ENCODE measurements at places on chromosomes 3 and 15. TPM values are rescaled to one million over a fixed set of nuclear protein-coding genes. Genes with fewer than 3 reads are reported as not detected.

- no peak for DNase-seq
Measured at GRCh38 chr3:126308394-126309125, 48.6 kb downstream of the KLF15 start.

DNA sequence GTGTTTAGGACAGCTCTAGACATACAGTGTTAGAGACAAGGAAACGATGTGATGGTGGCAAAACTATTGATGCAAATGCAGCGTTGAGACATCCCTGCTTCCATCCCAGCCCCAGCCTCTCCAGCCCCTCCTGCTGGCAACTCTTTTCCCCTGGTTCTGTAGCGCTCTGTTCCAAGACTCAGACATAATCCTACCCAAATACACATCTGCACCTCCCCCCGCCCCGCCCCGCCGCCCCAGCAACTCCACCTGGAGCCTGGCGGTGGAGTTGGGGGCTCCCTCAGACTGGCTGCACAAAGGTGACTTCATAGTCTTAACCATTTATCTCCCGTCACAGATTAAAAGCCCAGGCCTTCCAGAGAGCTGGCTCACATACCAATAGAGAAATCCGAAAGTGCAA is 7.2 kb upstream of the SEC22A start:
- DNase-seq: peak; percentile 19

- peak; percentile 43 for DNase-seq
Measured at GRCh38 chr15:101000271-101000681, 81.1 kb downstream of the LRRK1 start.

GRCh38 chr3:125238759-125239158 is 26.2 kb upstream of the SLC12A8 start:
- DNase-seq: no peak

DNA sequence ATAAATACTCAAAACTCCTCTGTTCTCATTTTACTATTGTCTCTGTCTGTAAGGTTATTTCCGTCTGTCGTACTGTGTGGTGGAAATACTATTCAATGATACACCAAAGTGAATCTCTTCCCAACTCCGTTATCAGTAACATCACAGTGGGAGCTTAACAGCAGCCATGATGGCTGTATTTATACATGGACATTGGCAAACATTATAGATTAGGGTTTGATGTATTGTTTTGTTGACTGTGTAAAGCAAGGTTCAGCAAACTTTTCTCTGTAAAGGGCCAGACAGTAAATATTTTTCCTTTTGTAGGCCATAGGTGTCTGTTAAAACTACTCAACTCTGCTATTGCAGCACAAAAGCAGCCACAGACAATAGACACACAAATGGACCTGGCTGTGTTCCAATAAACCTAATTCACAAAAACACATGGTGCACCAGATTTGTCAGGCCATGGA is 23.2 kb downstream of the LIPC start:
- no peak for DNase-seq

GRCh38 chr15:47988564-47988963 is 132.2 kb upstream of the SLC24A5 start:
- DNase-seq: no peak

DNA sequence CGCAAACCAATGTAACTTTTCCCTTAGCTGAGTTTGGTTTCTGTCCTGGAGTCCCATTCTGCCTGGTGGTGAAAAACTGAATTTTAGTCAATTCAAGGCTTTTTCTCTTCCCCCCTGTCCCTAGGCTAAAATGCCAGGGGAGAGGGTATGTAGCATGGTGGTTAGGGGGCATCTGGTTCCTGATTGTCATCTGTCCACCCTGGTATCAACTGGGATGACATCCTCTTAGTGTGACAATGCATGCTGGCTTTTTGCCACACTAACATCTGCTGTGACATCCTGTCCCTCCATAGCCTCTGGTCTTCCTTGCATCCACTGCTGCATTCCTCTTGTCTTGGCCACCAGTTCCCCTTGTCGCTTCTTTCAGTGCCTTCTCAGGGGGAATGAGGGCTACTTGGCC is 73.7 kb downstream of the ABHD5 start:
- no peak for DNase-seq

DNA sequence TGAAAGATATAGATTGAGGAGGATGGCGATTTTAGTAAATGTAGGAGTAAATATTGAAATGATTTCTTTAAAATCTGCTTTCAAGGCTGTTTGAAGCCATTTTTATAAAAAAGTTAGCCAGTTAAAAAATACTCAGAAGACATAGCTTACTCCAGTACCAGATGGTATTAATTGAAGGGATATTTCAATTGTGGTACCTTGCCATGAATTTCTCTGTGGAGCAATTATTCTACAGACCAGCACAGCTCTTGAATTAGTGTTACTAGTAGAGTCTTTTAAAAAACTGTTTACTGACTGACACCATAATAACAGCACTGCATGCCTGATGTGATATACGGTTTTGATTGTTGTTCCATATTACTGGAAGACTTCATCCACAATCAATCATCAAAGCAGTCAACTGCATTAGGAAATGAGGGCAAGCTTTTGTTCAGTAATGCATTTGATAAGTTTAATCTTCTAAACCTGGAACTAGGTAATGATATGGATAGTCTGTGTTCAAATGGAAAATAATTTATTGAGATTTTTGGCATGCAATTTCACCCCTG is 106.4 kb downstream of the MFSD1 start:
- no peak for DNase-seq

DNA sequence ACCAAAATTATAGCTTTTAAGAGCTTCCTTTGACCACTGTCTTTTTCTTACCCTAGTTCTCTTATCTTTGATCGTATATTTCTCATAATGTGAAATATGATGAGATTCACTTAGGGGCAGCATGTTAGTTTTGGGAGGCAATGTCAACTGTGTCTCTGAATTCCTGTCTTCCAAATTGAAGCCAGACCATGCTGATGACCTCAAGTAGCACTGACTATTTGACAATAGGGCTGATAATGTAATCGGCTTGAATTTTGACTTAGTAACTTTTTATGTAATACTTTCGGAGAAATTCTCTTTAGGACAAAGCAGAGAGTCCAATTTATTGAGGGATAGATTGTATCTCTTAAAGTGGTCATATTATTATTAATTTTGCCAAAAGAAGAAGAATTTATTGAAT is 295.4 kb upstream of the TPRG1 start:
- no peak for DNase-seq

- no peak for DNase-seq
Measured at GRCh38 chr3:106929081-106929480, 448.2 kb upstream of the CCDC54 start.

DNA sequence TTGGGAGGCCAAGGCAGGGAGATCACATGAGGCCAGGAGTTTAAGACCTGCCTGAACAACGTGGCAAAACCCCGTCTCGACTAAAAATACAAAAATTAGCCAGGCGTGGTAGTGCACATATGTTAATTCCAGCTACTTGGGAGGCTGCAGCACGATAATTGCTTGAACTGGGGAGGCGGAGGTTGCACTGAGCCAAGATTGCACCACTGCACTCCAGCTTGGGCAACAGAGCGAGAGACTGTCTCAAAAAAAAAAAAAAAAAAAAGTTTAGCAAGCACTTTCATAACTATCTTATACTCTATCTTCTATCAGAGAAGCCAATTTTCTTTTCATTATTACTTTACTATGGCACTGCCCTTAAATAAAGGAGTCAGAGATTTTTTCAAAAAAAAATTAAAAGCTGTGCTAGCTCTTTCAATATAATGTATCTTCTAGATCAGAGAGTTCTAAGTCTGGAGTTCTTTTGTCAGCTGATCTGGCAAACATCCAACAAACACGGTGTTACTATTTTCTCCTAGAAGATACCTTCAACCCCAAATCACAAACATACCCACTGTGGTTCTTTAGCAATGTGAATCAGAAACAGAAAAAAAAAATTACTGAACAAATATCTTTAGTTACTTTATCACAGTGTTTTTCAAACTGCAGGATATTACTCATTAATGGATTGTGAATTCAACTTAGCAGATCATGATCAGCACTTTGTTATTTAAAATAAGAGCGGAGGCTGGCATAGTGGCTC is 3.0 kb downstream of the ZNF770 start:
- DNase-seq: peak; percentile 56

DNA sequence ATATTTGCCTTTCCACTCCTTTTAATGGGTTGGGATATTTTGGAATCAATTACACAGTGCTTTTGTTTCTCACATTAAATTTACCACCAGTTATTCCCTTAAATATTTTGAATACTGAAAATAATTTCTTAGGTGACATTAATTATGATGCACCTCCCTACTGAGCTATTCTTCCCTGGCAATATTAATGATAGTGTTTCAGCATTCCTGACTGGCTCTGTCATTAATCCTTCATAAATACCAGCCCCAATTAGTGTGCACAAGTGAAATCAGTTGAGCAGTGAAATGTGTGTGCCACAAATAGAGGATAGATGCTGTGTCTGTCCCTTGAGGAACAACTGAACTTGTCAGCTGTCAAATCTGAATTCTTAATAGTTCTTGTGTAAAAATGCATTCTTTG is 304.0 kb downstream of the CACNA2D3 start:
- DNase-seq: no peak

GRCh38 chr15:75570126-75570845 is 8.8 kb downstream of the PTPN9 start:
- peak; percentile 59 for DNase-seq

DNA sequence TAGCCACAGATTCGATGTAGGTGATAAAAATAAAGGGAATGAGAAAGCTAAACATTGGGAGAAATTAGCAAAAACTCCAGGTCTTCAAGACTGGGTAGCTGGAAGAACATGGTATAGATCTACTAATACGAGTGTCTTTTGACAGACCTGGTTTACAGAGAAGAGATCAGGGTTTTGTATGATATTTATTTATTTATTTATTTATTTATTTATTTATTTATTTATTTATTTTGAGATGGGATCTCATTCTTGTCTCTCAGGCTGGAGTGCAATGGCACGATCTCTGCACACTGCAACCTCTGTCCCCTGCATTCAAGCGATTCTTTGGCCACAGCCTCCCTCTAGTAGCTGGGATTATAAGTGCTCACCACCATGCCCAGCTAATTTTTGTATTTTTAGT is 448.4 kb downstream of the CNTN4 start:
- DNase-seq: no peak

DNA sequence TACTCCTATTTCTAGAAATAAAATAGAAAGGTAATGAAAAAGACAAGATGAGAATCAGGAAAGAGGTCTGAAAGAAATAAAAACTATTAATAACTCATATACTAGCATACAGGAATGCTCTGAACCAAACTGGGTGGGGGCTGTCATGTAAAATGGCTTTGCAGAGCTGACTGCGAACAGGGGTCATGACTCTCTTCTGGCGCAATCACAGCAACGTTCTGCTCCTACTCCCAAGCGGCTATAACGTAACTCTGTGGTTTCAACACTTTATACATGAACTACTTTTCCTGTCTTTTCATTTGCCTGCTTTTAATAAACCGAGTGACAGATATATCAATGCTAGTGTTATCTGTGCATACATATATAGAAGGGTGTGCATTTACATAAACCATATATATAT is 116.7 kb downstream of the DLG1 start:
- peak; percentile 96 for DNase-seq

GRCh38 chr3:50410185-50410584 is 50.9 kb upstream of the TMEM115 start:
- DNase-seq: no peak

DNA sequence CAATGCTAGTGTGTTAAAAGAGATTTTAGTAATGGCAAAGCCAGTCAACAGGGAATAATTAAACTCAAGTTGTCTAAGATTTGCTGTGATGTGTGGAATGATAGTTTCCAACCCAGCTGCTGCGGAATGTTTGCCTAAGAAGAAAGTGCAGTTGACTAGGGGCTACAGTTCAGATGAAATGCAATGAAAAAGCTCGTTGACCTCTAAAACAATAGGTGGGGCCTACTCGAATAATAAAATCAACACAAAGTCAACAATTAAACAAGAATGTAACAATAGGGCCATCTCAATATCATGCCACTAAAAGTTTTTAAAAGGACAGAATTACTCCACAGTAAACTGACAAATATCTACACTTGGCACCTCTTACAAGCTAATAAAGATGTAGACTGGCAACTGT is 484.2 kb downstream of the MECOM start:
- no peak for DNase-seq

DNA sequence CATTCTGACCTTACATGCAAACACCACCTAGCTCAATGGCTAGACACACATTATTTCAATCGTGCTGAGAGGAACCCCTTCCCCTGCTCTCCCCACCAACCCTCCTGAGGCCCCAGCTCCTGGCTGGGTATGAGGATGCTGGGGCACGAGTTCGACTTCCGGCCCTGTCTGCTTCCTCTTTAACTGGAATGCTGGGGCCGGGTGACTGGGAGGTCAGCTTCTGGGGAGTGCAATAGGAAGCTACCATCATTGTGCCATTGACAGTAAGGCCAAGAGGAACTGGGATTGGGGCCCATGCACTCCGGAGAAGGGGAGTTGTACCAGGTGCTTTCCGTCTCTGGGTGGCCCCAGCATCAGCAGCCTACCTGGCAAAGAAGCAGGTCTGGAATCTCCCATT is 15.6 kb upstream of the TLE3 start:
- no peak for DNase-seq

GRCh38 chr3:177306252-177306651 is 109.0 kb upstream of the TBL1XR1 start:
- DNase-seq: peak; percentile 21

- no peak for DNase-seq
Measured at GRCh38 chr3:114394551-114394950, 100.7 kb downstream of the TIGIT start.

DNA sequence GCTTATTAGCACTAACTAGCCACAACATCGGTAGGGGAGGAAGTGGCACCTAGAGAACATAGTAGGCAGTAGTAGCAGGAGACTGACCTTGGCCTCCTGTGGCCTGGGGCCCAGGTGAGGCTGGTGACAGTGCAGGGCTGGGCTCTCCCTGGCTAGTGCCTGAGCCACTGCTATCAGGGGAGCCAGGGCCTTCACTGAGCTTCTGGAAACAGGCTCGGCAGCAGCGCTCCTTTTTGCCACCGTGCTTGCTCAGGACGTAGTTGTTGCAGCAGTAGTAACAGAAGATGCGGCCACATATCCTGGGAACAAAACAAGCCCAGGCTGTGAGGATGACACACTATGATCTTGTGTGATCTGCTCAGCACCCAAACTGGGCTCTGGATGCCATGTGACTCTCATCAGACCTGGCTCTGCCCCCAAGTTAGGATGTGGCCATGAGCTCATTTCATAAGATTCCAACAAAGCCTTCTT is 15.1 kb downstream of the CXCR6 start:
- DNase-seq: peak; percentile 30

- no peak for DNase-seq
Measured at GRCh38 chr3:178823150-178823549, 248.5 kb downstream of the ZMAT3 start.

USP50 gene
- total RNA-seq: 1.3 TPM

KNG1 gene
- not detected for total RNA-seq

LTK gene
- 1.6 TPM for total RNA-seq

PSMA4 gene
- 291 TPM for total RNA-seq

EIF4E3 gene
- total RNA-seq: 0.64 TPM

C3orf20 gene
- total RNA-seq: not detected

VGLL4 gene
- 45.7 TPM for total RNA-seq

DAZL gene
- total RNA-seq: not detected

KBTBD12 gene
- total RNA-seq: not detected

CPEB1 gene
- total RNA-seq: 7.1 TPM

ZIC4 gene
- not detected for total RNA-seq

APOD gene
- 1.3 TPM for total RNA-seq
